Nucleus accumbens (tissue), 56 donors: ENCODE measurements at places on chromosomes 11 and 22.

DNA sequence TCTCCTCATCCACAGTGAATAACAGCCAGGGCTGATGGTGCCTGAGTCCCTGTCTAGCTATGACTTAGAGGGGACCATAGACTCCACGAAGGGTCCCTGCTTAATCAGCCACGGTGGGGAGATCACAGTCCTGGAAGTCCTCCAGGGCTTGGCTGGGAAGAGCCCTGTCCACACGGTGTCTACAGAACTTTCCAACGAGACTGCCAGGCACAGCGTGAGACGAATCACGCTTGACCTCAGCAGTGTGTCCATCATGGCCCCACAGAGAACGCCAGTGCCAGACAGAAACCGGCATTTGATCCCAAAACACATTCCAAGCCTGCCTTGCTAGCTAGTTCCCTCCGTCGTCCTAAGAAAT, 143.4 kb downstream of the CRYBB2 start:
- no peak for DNase-seq

DNA sequence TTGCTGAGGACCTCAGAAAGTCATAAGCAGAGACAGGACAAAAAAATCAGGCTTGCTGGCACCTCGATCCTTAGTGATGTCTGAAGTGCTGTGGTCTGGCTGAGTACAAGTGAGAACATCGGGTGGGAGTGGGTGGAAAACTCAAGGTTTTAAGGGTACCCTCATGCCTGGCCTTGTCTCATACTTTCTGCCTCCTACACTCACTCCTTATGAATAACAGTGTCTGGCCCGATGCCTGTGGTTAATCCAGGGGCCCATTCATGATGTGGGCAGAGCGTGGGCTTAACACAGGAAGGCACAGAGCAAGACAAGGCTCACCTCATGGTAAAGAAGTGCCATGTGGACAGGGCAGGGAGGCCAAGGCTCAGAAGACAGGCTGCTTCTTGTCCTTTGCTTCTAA, 11.0 kb upstream of the UCP3 start:
- DNase-seq = no peak

DNA sequence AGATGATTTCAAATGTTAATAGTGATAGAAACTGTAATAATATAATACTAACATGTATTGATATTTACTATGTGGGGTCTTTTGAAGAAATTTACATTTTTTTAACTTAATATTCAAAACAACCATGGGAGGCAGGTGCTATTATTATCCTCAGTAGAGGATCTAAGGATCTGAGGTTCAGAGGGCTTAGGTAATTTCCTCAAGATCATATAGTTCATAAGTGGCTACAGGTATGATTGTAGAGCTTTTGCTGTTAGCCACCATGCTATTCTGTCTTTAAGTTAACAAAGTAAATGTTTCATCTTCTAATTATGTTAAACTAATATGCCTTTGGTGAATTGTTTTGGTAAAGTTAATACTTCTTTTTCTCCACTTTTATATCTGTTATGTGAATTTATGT, 83.6 kb downstream of the PDE3B start:
- no peak for DNase-seq

GRCh38 chr22:19853879-19854777, 546 bp downstream of the GNB1L start:
- DNase-seq = no peak

DNA sequence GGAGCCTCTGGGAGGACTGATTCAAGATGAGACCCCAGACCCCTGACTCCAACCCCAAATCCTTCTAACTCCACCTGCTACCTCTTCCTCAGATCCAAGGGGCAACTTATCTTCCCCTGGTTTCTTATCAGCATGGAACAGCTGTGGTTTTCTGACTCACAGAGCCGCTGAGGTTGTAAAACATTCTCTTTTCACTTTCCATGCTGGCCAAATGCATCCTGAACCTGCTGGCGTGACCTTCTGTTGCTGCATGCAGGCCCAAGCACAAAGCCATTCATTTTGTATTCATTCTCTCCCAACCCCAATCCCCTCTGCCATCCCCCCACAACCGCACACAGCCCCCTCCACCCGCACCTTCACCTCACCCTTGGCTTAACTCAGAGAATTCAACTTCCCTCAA, 70.3 kb downstream of the SEZ6L start:
- DNase-seq = no peak

DNA sequence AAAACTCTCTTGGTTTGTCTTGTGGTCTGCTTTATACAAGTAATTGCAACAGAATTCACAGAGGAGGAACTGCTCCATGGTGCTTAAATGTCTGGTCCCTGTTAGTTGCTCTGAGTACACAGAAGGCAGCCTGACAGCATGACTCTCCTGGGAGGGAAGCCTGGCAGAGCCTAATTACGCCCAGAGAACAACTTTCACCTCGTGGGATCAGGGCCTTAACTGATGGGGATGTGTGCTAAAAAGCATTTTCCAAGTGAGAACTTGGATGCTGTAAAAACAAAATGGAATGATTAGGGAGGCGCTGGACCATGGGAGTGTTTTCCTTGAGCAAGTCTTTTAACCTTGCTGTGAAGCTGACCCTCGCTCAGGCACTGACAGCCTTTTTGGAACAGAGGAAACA, 154.0 kb upstream of the TENM4 start:
- DNase-seq = no peak

- DNase-seq = no peak
These were observed 202.4 kb downstream of the BARX2 start for GRCh38 chr11:129578006-129578405.

- DNase-seq = no peak
These were observed 927.0 kb downstream of the BRD1 start for GRCh38 chr22:48900626-48901025.

GRCh38 chr11:41281131-41281742, 178.2 kb downstream of the LRRC4C start:
- no peak for DNase-seq

GRCh38 chr11:91194546-91194945, 971.7 kb upstream of the CHORDC1 start:
- no peak for DNase-seq

- DNase-seq = no peak
These were observed 41.2 kb upstream of the TESMIN start for GRCh38 chr11:68792400-68792966.

DNA sequence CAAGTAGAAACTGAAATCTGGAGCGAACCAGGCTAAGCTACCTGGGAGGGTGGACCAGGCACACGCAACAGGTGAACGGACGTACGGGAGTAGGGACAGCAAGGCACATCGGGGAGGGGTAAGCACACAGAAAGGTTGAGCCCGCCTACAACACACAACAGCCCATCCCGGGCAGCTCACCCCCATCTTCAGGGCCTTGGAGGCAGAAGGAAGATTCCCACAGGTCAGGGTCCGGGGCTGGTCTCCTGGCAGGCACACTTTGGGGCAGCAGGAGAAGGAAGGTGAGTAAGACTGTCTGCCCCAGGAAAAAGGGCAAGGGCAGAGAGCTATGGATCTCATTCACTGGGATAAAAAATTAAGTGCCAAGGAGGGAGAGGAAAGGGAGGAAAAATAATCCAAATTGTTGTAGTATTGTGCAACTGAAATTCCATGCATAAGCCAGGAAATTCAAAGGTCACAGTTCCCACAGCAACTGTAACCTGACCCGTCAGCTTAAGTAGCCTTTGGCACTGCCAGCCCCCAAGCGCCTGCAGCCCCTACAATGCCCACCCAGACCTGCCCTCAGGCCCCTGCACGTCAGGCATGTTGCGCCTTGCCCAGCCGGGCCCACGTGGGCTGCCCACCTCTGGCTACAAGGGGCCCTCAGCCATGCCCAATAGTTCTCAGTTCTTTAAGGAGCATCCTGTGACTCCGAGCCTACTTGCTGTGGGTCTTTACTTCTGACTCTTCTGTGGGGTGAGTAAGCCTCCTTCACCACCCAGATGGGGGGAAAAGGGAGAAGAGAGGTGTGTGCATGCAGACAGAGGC, 51.8 kb downstream of the MICAL3 start:
- no peak for DNase-seq

- DNase-seq = no peak
These were observed 1401.9 kb downstream of the FAM181B start for GRCh38 chr11:81331611-81332235.

DNA sequence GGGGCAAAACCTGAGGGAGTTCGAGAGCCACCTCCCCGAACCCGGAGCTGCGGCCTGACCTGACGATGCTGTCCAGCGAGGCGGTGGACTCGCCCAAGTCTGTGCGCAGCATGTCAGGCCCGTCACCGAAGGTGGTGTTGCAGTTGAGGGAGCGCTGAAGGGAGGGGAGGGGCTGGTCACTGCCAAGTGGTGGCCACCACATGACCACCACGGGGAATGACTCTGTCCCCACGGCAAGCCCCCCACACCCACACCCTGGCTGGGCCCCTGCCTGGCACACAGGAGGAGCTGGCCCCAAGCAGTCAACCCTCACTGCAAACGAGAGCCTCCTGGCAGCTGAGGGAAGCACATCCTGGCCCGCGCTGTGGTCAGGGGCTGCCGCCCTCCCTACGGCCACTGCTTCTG, 30.8 kb downstream of the TRMU start:
- DNase-seq = no peak

GRCh38 chr11:9820260-9820659, 156.4 kb downstream of the SWAP70 start:
- no peak for DNase-seq

DNA sequence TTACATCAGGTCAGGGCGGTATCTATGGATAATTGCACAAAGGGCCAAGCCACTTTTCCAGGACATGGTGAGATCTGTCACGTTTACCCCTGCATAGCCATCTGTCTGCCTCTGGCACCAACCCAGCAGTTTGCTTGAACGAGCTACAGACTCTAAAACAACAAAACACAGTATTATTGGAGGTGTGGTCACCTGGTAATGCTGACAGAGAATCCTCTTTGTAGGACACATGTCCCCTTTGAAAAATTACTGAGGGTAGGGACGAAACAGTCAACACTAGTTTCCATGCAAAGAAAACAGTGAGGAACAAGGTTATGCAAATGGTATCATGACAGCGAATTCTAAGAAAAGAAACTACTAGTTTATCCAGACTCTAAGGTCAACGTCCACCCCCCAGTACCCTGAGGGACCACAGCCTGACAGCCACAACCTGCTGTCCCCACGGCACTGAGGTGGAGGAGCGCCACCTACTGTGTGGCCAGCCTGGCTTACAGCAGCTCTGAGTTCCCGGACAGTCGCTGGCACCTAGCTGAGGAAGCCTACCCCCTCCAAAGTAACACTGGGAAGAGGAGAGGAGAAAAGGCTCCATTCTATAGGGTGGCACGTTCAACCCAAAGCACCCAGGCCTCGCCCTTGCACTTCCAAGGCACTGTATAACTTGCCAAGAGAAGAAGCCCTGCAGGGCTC, 117.4 kb upstream of the BID start:
- no peak for DNase-seq

DNA sequence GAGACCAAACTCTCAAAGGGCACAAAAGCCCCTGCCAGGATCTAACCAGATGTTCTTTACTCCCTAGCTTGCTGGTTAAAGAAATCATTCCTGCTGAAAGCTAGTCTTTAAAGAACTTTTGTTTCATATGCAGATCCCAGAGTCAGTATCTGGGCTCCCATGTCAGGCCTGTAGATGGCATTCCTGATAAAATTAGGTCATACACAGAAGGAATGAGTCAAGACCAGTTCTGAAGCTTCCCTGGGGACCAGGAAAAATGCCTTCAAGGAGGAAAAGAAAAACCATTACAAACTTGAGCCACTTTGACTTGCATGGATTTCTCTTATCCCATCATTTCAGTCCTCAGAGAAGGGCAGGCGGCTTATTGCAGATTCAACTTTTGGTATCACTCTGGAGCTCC, 5.9 kb downstream of the DBX1 start:
- DNase-seq = no peak
